ENCODE measurements at places on chromosomes 12 and 14.

DNA sequence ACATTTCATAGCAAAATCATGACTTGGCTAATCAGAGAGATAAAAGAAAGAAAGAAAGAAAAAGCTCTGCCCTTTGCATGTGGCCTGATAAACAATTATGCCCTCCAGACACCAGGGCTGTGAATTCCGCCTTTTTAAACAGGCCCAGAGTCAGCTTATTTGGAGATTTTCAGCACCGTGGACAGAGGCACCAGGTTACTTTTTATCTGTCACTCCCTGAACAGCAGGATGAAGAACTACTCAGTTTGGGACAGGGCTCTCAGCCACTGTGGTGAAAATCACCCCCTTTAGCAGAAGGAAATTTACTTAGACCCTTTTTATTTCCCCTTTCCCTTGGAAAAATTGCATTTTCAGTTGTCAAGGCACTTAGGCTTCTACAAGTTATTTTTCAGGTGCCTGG lies 359.9 kb downstream of the NRXN3 start:
- DNase-seq, result no peak

DNA sequence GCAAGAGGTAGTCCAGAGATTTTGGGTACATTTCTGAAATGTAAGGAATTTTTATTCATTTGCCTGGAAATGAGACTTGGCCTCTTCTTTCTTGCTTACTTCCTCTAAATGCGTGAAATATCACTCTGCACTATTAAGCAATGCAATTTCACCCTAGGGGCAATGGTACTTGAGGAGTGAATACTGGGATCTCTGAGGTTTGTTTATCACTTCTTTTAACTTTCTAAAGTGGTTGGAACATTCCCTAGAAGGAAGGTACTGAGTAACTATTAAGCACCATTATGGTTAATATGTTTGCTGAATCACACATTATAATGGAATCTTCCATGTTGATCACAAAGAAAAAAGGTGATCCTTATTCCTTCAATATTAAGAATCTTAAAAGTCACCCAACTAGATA lies 120.9 kb upstream of the CAND1 start:
- no peak for DNase-seq

GRCh38 chr12:51721282-51721940 lies 127.1 kb downstream of the FIGNL2 start:
- peak; percentile 5 for DNase-seq

GRCh38 chr12:88952562-88952942 lies 372.3 kb upstream of the KITLG start:
- DNase-seq, result no peak

GRCh38 chr12:60805364-60805763 lies 1209.5 kb downstream of the SLC16A7 start:
- no peak for DNase-seq

DNA sequence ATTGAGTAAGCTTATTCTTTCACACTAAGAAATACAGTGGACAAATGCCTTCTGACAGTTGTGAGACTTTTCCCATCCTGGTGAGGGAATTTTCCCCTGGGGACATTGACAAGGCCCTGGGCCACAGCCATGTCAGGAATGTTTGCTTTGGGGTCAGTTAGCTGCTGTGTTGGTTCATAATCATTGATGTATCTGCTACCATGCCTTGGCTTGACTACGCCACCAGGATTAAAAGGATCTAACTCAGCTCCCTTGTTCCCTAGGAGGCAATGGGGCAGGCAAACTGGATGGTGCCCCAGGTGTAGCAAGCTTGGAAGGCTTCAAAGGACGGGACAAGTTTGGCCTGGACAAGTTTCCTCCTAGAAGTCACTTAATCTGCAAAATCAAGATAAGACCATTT lies 3.1 kb upstream of the CCDC88C start:
- no peak for DNase-seq

DNA sequence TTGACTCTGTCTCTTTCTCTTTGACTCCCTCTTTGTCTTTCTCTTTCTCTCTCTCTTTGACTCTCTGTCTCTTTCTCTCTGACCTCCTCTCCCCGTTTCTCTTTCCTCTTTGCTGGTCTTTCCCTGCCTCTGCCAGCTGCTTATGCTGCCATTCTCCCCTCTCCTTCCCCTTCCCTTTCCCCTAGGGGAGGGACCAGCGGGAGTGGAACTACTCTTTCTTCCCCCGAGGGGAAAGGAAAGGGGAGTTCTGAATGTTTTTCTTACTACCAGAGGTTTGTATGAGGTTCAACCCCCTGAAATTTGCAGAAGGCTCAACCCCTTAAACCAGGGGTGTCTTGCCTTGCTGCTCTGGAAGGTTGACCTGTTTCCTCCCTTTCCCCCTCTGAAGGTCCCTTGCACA lies 24.7 kb upstream of the RNASE1 start:
- DNase-seq, result no peak

DNA sequence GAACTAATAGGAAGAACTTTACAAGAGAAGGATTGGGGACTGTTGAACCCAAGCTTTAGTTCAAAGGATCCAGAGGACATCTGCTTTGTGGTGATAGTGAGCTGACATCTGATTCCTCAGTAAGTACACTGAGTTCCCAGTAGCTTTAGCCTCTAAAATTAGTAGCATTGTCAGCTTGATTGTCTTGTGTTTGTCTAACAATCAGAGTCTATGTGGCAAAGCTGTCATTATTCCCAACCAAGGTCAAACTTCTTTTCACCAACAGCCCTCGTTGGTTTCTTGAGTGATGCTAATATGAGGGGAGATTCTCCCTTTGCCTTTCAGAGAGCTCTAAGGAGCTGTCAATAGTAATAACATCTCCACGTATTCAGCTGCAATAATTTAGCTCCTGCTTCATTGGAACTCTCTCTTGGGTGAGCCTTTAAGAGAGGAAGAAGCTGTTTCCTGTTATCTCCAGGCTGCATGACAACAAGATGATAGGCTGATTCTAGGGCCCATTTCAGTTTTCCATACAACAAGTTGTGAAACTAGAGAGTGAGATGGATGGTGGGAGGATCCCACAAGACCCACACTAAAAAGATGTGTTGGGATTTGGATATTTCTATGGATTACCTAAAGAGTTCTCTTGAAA lies 46.7 kb downstream of the TGFB3 start:
- no peak for DNase-seq

DNA sequence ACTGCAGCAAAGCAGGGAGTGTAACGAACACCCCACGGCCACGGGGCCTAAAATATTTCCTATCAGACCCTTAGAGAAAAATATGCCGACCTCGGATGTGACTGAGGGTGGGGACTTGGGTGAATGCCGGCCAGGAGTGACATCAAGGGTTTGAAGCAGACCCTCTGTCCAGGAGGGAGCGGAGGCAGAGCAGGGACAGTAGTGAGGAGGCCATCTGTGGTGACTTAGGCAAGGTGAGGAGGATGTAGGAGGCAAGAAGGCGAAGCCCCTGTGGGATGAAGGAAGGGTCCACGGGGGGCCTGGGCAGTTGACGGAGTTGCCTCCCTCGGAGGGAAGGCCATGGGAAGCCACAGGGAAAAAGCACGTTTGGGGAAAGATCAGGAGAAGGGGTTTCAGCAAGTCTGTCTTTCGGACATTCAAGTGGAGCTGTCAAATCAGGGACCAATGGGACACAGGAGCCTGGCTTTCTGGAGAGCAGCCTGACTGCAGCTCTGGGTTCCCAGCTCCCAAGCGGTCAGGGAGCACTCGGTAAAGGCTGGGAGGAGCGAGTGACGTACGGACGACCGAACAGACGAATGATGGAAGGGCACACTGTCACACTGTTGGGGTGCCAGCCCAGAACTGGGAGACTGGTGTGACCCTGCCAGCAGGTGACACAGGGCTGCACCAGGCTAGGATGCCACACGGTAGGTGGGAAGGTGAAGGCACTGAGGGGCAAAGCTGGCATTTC lies 74.3 kb downstream of the MOK start:
- no peak for DNase-seq

GRCh38 chr12:71694099-71694820 lies 8.4 kb downstream of the TMEM19 start:
- no peak for DNase-seq

- DNase-seq, result no peak
Measured at GRCh38 chr12:84706374-84706773, 206.2 kb downstream of the SLC6A15 start.

DNA sequence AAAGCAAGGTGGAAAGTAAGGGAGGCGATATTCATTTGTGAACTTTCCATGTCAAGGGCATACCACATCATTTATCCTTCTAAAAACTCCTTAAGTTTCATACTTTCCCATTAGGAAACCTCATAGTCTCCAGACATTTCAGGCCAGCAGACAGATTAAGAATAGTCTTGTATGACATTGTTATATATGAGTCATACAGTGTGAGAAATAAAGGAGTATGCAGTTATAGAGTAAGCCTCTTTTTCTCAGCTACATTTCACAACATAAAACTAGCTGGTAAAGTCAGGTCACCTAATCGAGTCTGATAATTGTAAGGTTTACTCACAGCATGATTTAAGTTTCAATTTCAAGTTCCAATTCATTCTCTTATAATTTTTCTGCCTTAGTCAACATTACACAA lies 164.3 kb downstream of the GRIP1 start:
- no peak for DNase-seq

GRCh38 chr12:108332791-108333382 lies 6.2 kb downstream of the CMKLR1 start:
- no peak for DNase-seq

- no peak for DNase-seq
Measured at GRCh38 chr12:113136990-113137511, 1.5 kb upstream of the RASAL1 start.

- no peak for DNase-seq
Measured at GRCh38 chr12:124107351-124107750, 134.3 kb downstream of the ZNF664 start.

- no peak for DNase-seq
Measured at GRCh38 chr14:36161776-36162175, 14.7 kb downstream of the PTCSC3 start.

GRCh38 chr12:49706351-49707127 lies 666 bp downstream of the FMNL3 start:
- no peak for DNase-seq

GRCh38 chr12:123483602-123484248 lies 25.8 kb downstream of the SNRNP35 start:
- no peak for DNase-seq

Measured in stimulated activated CD4-positive, alpha-beta T cell treated with anti-CD3 and anti-CD28 coated beads, Interleukin-1b, Interleukin-23, amount 100 ng/mL, for 1 hour (primary cell).